Fibroblast of skin of abdomen (primary cell): ENCODE measurements at places on chromosomes 13 and 19.

DNA sequence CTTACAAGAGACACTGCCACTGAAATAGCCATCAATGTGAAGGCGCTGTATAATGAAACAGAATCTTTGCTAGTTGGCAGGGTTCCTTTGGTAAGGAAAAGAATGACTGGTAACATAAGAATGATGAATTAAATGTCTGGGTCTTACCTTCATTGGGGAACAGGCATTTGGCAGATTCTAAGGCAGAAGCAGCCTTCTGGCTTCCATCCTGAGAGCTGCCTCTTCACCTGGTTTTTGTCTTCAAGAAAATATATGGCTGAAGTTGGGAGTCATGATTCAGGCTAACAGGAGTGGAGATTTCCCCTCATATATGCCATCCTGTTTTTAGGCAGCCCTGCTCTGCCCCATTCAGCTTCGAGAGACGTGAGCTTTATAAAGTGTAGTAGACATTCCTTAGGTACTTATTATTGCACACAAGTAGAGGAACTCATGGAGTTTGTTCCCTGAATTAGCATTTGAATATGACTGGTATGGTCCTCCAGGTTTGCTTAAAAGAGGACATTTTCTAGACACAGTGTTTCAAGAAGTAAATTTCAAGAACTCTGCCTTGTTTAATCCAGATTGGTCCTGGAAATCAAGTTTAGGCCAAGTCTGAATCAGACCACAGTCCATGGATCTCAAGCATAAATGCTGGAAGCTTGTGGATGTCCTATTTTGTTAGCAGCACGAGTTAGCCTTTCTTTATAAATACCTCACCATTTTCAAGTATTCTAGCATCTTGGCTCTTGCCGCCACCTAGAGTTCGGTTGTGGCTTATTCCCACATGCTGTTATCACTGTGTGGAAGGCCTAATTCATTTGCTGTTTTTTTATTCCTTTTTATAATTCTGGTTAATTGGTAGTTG, 56.2 kb upstream of the AKAP11 start:
- peak; percentile 34 for DNase-seq

- no peak for DNase-seq
These were observed 159.6 kb upstream of the ATXN8OS start for GRCh38 chr13:69948016-69948415.

DNA sequence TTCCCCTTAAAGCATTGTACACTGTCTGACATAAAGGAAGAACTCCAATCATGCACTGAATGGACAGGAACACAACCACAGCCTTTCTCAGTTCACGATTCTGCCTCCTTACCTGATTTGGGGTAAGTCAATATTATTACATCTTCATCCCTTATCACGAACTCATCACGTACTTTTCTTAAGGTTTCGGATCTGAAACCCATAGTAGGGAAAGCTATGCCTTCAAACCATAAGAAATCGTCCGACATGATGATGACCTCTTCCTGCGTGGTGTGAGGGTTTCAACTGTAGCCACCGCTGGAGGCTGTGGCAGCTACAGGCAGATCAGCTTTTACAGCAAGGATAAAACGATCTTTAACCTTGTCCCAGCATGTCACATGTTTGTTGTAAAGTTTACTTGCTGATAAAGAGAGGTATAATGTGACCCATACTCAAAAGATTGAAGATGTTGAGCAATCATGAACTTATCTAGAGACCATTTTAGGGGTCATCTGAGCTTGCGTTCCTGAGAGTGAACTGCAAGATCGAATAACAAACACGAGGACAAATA, at the start of gene SULT2A1:
Gene SULT2A1, minus strand, starts transcription at position 306 of the 550 bp plus-strand sequence. Its CDS starts 58 bp downstream, at position 248.
- DNase-seq: no peak

- DNase-seq: no peak
These were observed 39.3 kb downstream of the LMO7 start for GRCh38 chr13:75675421-75675820.

DNA sequence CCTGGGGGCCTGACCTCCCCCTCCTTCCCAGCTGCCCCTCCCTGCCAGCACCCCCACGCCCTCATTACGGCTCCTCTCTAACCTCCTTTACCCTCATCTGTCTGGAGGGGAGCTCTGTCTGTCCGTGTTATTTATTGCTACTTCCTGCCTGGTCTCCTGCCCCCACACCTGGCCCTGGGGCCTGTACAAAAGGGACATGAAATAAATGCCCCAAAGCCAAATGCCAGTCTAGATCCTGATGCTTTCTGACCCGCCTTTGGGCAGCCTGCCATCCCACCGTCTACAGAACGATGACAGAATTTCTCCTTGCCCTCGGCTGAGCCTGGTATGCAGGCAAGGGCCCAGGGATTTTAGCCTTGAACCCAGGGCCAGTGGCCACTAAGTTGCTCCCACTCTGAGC, 15.4 kb upstream of the CD22 start:
- no peak for DNase-seq

DNA sequence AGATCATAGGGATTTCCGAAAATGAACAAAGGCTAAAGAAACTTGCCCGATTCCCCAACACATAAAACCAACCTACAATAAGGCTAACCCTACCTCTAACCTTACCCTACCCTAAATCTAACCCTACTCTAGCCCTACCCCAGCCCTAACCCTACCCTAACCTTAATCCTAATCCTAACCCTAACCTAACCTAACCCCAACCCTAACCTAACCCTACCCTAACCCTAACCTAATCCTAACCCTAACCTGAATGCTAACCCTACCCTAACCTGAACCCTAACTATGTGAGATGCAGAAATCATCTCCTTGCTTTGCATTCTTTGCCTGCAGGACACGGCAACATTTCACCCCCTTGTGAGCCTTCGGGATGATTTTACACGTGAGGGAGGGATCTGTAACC, 67.6 kb upstream of the SOX1 start:
- DNase-seq: no peak

DNA sequence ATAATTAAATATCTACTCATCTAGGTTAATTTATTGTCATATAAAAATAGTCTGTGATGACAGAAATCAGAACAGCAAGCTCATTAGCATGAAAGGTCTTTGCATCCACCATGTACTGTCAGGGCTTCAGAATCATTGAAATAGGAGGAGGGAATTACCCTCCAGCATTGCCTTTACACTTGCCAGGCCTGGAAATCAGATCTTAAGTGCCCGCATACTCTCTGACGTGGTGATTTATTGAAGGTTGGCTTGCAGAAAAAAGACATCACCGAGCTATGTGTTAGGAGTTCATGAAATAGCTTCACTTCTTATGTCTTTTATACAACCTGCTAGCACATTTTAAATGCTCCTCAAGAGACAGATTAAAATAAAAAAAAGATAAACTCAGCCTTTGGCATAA, 661.7 kb upstream of the SLITRK1 start:
- no peak for DNase-seq

DNA sequence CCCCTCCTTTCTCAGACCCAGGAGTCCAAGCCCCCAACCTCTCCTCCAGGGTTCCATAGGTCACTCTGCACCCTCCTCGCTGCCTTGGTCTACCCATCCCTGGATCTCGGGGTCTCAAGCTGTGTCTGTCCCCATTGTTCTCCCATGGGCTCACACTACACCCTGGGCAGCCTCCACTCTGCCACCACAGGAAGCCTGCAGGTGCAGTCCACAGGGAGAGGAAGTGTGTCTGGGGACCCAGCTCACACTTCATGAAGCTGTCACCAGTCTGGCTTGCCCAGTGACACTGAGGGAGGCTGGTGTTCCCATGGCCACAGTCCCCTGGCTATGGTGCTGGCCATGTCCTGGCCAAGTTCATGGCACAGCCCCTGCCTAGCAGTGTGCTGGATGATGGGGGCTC, 5.3 kb downstream of the NECTIN2 start:
- no peak for DNase-seq

DNA sequence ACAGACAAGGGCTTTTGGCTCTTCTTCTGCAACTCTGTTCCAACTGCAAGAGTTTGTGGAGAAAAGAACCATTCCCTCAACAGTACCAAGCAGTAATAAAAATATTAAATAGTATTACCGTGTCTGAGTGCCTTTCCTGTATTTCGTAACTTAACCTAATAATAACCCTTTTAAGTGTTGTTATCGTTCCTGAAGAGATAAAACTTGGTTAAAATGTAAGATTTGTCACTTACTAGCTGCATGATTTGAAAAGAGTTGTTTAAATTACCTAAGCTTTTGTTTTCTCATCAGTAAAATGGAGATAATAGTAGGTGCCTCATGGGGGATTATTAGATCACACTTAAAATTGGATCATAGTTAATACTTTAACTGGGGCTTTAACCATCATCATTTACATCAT, 447.2 kb downstream of the GPC5 start:
- DNase-seq: no peak
